Mucosa of descending colon (tissue), 3 donors: ENCODE measurements at places on chromosomes 2 and 18.

GRCh38 chr2:54508541-54508940 lies 52.4 kb downstream of the SPTBN1 start:
- no peak for DNase-seq

- no peak for DNase-seq
Observed at GRCh38 chr2:64639691-64640090, 14.0 kb downstream of the SERTAD2 start.

GRCh38 chr2:141957321-141957720 lies 173.5 kb downstream of the LRP1B start:
- DNase-seq, result no peak

DNA sequence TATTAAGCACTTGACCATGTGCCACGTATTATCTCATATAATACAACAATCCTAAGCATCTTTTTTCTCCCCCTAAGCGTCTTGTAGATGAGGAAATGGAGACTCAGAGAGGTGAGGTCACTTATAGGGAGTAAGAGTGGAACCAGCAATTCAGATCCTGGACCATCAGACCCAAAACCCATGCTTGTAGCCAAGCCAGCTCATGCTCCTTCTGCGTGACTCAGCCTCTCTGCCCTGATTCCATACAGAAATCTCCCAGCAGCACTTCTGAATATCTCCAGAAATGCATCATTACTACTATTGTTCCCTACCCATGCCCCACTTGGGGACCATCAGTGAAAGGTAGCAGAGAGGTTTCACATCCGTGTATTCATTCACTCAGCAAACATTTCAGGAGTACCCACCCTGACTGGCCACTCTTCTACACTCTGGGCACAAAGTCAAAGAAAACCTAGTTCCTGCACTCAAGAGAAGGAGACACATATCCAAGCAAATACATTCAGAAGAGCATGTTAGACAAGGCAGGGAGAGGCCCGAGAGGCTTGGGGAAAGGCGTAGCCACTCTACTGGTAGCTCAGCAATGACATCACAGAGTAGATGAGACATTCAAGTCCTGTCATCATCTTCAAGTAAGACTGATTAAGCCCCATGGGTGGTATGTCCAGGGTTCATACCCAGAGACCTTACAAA lies 141.9 kb downstream of the MTCL1 start:
- DNase-seq, result no peak

DNA sequence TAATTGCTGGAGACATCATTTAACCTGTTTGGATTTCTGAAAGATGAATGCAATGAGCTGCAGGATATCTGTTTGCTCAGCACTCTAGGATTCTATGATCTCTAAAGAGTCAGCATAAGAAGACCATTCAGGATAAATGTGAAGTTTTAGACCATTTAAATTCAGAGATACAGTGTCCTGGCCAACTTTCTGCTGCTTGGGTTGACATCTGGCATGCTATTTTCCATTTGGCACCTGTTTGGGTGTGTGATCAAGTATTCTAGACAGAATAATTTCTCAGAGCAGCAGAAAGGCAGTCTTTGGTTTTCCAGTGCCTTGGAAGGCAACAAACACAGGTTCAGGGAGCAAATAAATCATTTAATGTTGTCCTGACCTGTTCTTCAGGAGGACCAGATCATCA lies 144.8 kb upstream of the NDUFV2 start:
- no peak for DNase-seq

- no peak for DNase-seq
Observed at GRCh38 chr2:51535763-51536162, 503.8 kb upstream of the NRXN1 start.

- DNase-seq, result no peak
Observed at GRCh38 chr2:207934720-207935119, 90.6 kb downstream of the PLEKHM3 start.

DNA sequence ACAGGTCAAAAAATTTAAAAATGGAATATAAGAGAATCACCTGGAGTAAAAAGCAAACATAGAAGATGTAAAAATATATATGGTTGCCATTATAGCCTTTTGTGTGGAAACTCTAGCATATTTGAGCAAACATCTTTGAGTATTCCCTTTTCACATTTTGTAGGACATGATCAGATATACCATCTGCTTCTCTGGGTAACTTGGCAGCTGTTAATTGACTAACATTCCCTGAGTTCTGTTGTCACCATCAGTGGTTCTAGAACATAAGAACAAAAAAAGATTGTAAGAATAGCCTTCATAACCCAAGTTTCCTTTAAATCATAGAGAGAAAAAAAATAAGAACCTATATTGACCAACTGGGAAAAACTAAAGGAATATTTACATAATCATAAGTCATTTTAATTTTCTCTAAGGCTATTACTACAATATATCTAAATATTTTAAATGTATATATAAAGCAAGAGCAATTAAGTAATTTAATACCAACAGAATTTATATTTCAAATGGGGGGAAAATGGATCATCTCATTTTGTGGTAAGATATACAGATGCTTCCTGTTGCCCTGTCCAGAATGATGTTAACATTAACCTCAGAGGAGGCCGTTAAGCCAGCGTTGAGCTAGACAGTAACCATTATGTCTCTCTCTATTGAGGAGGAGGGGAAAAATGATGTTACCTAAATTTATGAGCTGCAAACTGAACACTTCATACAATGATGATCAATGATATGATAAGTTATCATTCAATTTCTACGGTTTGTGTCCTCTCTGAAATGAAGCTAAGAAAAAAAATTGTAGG lies 9.8 kb upstream of the INO80D start:
- no peak for DNase-seq

GRCh38 chr2:241730671-241731293 lies 3.6 kb upstream of the D2HGDH start:
- no peak for DNase-seq

DNA sequence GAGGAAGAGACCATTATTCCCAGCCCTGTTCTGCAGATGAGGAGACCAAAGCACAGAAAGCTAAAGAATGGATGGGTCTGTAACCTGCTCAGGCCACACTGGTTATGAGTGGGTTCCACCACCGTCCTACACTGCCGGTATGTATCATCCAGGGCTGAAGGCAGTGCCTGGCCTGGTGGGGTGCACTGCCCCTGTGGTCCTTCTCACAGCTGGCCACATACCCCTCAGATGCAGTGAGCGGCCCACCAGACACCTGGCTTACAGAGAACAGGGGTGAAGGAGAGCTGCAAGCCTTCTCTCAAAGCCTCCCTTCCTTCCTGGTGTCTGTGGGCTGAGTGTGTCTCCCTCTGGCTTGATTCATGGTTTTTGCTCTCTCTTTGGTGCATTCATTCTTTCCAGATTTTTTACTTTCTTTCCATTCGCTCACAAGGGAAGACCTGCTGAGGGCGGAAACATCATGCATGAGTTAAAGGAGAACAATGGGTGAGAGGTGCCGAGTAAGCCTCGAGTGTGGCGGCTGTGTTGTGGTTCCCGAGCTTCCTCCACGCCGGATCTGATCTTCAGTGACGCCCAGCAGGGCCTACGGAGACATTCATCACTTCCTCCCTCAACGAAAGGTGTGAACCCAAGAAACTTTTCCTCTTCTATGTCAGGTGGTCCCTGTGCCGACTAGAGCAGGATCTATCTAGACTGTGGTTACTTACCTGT lies 62.1 kb upstream of the REL start:
- DNase-seq, result peak; percentile 82

DNA sequence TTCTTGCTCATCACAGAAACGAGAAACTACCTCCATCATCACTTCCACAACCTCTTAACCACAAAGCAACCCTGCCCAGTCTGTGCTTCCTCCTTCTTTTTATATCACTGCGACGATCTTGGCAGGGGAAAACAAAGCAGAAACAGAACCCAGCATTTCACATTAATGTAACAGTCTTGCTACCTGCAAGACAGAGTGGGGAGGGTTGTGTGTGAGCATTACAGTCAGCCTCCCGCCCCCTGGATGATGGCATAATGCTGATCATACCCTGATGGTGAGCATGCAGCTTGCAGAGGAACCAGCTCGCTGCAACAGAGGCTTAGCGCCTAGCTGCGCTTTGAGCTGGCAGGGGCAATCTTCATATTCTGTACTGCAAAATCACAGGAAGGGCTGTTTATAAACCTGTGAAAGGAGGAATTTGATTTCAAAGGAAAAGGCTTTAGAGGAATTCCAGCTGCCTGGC lies 376.1 kb downstream of the IRS1 start:
- peak; percentile 11 for DNase-seq

GRCh38 chr2:46989491-46990230 lies 74.1 kb upstream of the MCFD2 start:
- DNase-seq, result no peak
